Astrocyte (in vitro differentiated cells and primary cell): ENCODE measurements at places on chromosomes 11 and 22.

DNA sequence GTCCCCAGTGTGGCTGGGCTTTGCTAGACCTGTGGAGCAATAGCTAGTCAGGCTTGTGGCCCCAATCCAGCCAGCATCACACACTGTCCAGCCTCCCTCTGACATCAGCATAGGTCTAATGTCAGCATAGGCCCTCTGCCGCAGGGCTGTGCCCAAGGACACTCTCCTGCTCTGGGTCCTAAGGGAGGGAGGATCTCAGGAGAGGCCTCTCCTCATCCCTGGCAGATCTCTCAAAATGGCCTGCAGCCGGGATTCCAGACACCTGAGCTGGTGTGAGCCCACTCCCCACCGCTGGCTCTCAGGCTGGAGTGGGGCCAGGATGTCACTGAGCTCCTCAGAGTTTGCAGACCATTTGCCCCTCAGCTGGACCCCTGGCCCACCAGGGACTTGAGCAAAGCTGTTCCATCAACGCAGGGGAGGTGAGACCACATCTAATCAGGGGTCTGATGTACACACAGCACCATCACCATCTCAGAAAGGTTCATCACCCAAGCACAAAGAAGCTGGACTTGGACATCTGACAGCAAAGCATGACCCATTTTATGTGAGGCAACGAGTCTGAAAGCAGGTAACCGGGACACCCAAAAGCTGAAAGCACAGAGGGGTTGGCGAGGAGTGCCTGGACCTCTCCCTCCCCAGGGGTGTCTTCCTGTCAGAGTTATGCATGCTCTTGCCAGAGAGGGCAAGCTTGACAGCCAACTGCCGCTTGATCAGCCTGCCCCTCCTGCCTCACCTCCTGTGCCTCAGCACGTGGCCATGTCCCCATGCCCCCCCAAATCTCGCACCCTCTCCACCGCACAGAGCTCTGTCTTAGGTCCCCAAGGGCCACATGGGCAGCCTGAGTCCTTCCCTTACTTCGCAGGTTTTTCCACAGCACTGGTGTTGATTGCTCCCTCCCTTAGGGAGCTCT lies 69.7 kb upstream of the SEPTIN5 start:
- no peak for DNase-seq

DNA sequence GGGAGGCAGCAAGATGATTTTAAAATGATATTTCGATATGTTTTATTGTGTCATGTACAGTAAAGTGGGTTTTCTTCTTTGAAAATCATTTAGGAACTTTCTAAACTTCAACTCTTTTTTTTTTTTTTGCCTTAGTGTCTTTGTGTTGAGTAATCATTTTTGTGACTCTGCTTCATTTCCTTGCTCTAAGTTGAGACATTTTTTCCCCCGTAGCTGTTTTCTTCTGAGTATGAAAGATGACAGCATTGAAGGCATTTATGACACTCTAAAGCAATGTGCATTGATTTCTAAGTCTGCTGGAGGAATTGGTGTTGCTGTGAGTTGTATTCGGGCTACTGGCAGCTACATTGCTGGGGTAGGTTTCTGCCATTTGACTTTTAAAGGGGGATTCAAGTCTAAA lies 23.5 kb downstream of the RRM1 start:
- peak; percentile 50 for DNase-seq

DNA sequence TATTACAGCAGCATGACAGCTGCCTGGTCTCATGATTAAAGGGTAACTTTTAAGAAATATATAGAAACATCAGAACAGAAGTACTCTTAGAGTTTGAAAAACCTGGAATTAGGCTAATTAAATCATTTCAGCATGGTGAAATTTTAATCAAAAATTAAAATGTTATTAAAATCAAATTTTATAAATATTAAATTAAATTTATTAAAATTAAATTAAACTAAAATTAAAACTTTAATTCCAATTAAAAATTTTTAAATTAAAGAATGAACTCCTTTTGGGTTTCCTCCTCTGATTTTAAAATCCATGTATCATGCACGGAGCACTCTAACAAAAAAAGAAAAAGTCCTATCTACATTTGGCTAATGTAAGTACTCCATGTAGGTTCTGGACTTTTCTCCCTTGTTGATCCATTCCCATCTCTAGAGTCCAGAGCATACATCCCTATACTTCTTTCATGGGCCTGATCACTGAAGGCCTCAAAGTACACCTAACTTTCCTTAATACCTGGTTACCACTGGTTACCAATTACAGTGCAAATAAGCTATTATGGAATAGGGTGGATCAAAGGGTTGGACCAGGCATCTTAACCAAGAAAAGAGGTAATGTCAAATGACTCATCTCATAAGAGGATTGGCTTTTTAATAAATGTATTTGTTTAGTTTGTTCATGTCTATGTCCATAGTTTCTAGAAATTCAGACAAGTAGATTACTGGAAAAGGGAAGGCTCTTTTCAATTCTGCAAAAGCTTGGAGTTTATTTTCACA lies 48.4 kb upstream of the MUC15 start:
- DNase-seq = peak; percentile 2

DNA sequence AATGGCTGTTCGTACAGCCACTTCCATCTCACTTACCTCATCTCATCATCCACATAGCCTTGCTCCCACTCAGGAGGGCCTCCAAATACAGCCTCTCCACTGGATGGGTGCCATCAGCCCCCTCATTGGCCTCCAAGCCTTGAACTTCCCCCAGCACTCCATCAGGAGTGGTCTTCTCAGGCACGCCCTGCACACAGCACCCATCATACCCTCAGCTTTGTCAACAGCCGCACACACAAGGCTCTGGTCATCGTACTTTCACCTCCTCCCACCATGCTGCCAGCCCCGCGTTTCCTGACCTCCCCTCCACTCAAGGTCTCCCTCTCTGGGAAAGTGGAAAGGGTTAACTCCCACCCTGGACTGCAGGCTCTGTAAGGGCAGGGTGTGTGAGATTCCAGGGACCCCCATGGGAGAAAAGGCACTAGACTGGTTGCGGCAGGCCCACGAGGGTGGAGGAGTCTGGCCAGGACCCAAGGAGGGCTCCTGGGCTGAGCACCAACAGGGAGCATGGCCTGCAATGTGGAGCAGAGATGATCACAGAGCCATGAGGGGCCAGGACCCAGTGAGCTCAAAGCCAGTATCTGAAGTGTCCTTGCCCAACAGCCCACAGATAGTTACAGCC lies 21.0 kb upstream of the SCARF2 start:
- no peak for DNase-seq

DNA sequence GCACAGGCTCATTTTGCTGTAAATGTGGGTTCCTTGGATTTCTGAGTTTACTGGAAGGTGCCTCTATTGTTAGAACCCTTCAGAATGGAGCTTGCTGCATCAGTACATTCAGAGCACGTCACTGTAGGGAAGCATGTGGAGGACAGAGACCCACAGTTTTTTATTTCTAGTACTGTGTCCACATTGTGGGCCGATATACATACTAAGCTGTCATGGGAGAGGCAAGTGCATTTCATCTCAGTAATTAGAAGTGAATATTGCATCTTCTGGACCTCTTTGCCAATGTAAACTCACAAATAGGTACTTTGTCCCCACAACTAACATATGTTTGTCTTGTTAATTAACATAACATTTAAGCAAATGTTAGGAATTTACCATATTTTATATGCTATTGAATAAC lies 139.7 kb downstream of the NAV2 start:
- DNase-seq = no peak

- DNase-seq = no peak
Measured at GRCh38 chr22:19291218-19291579, 320 bp downstream of the CLTCL1 start.

DNA sequence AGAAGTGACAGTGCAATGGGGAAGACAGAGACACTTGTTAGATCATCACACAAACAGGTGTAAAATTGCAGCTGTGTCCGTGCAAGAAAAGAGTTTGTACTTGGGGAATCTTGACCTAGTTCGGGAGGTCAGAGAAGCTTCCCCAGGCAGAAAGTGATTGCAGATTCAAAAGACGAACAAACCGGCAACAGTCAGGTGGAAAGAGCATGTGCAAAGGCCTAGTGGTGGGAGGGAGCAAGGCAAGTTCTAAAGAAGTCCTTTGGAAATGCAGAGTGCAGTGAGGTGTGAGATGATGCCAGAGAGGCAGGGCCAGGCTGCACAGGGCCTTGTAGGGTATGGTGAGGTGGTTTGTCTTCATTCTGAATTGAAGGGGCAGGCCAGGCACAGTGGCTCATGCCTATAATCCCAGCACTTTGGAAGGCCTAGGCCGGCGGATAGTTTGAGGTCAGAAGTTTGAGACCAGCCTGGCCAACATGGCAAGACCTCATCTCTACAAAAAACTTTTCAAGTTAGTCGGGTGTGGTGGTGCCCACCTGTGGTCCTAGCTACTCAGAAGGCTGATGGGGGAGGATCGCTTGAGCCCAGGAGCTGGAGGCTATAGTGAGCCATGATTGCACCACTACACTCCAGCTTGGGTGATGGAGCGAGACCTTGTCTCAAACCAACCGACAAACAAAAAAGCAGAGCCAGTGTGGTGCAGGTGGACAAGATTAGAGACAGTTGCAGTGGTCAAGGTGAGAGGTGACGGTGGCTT lies 1.9 kb upstream of the ESS2 start:
- no peak for DNase-seq

DNA sequence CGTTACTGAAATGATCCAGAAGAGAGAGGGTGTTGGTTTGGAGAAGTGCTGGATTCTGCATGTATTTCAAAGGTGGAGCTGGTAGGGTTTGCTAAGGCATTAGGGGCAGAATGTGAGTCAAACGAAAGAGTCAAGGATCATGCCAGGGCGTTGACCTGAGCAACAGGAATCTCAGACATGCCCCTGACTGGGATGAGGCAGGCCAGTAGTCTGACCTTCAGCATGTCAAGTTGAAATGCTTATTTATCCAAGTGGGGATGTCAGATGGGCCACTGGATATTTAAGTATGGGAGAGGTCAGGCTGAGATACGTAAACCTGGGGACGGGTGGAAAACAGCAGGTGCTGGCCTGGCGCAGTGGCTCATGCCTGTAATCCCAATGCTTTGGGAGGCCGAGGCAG lies 2.7 kb upstream of the TSGA10IP start:
- DNase-seq = no peak

DNA sequence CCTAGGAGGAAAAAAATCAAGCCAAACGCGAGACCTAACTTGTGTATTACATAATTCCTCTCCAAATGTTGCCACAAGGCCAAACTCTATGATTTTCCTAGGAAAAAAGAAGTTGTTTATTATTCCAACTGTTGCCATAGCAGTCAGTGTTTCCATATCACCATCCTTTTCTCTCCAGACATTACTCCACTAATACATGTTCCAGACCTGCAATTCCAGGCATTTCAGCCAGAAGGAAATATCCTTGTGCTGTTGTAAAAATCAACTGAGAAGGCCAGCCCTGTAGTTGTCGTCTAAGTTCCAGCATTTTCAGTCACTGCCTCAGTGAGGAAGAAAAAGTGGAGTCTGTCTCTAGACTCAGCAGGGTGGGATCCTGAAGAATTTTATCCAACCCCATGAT lies 33.1 kb upstream of the PAMR1 start:
- DNase-seq = no peak

GRCh38 chr11:2928605-2929530 lies at the start of gene PHLDA2:
PHLDA2 (minus strand) TSS chr11:2929420; CDS start chr11:2929364, 56 bp downstream.
- DNase-seq = peak; percentile 80

GRCh38 chr22:17792854-17793434 lies 18.7 kb upstream of the BID start:
- no peak for DNase-seq

DNA sequence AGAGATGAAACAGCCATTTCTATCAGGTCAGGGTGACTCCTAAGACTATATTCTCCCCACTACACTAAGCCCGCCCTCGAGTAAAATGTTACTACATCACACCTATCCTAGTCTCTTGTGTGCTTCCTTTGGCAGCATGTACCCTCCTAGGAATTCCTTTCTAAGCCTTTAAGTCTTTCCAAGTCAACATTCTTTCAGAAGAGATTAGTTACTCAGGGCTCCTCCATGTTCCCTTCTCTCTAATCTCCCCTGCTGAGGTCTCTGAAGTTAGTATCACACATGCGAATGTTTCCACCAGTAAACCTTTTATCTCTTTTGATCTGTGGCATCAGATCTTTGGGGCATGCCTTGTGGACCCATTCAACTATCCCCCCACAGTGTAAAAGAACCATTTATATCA lies 873.7 kb upstream of the FAT3 start:
- DNase-seq = no peak
